ENCODE measurements at places on chromosomes 11 and 22.

DNA sequence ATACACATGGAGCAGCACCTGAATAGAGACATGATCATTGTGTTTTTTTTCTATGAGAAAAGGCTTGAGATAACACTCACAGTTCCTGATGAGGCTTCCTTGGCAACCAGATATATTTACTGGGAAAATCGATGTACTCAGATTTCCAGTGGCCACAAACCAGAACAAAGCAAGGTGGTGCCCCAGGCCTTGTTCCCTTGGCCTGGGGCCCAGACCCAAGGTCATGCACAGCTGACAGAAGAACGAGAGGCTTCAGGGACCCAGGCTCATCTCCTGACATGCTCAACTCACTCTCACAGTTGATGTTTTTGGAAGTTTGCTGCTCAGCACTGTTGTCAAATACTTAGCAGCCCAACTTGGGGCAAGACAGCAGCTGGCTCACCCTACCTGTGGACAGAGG is 281.8 kb downstream of the NTM start:
- DNase-seq: no peak

- DNase-seq: no peak
Measured at GRCh38 chr22:48102581-48102980, 1340.1 kb downstream of the TBC1D22A start.

GRCh38 chr11:48163360-48164100 is 53.1 kb upstream of the OR4B1 start:
- no peak for DNase-seq

DNA sequence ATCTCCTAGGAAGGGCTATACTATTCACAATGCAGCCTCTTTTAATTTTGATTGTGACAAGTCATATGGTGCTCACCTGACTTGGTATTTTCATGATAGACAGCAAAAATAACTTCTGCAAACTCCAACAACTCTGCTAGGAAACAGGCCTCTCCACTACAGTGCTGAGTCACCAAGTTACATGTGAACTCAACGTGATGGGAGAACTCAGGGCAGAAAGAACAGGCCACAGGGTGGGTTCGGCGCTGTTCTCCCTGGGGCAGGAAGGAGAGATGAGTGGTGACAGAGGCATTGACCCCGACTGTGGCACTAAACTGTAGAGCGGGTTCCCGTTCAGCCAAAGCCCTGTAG is 76.6 kb upstream of the UCP3 start:
- DNase-seq: no peak

GRCh38 chr11:93524173-93524536 is 19.0 kb downstream of the SMCO4 start:
- no peak for DNase-seq

GRCh38 chr11:109133159-109133558 is 288.8 kb upstream of the C11orf87 start:
- no peak for DNase-seq

DNA sequence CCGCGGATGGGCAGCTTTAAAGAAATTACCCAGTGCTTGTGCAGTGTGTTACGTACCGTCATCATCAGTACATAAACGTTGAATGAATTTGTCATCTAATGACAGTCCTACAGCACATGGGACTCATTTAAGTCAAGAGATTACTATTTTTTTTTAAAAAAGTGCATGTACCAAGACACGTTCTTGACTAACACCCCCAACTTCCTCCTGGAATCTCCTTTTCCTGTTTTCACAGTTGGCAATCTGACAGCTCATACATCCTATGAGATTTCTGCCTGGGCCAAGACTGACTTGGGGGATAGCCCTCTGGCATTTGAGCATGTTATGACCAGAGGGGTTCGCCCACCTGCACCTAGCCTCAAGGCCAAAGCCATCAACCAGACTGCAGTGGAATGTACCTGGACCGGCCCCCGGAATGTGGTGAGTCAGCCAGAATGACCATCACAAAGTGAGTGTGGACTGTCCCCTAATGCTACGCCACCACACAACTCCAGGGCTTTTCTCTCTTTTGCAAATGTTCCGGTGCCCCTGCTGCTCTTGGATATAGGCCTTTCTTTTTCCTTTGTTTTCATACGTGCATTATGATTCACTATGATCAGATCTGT is 162.0 kb upstream of the SORL1-AS1 start:
- DNase-seq: no peak

GRCh38 chr22:41688365-41689211 is at the start of gene SNU13:
Gene SNU13, minus strand, starts transcription at chr22:41688867. Its CDS starts 71 bp downstream, at chr22:41688796.
- DNase-seq: peak; percentile 91

GRCh38 chr11:123161376-123162030 is 33.5 kb downstream of the CLMP start:
- no peak for DNase-seq

DNA sequence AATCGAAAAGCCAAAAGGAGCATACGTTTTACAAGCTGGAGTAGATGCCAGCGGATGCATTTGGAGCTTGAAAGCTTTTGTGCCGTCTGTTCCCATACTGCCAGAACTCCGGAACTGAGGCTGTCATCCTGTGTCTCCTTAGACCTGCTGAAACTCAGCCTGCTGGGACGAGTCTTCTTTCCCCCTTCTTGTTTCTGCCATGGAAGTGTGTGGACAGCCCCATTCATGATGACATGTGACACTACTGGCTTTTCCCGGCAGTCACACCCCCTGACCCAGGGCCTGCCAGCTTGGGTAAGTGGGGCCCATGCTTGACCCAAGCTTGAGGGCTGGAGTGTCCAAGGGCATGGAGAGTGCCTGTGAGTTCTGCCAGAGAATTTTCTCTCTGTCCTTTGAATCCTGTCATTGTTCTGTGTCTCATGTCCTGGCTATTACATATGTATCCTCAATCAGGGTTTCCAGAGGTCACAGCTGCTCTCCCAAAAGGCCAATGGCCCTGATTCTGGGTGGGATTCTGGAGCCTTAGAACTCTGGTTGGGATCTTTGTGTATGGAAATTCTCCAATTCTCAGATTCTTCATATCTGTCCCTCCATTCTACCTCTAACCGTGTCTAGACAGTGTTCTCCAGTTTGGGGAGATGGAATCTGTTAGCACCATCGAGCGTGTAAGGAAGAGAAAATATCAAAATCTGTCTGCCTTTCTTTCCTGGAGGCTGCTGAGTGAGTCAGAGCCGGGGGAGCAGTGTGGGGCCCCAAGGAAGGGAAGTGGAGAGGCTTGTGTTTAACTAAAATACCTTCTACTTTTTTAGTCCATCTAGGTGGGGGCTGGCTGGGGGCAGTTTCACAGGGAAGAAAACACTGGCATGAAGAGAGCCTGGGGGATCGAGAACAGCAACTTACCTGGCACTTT is 73.2 kb downstream of the KIAA1671 start:
- DNase-seq: no peak

DNA sequence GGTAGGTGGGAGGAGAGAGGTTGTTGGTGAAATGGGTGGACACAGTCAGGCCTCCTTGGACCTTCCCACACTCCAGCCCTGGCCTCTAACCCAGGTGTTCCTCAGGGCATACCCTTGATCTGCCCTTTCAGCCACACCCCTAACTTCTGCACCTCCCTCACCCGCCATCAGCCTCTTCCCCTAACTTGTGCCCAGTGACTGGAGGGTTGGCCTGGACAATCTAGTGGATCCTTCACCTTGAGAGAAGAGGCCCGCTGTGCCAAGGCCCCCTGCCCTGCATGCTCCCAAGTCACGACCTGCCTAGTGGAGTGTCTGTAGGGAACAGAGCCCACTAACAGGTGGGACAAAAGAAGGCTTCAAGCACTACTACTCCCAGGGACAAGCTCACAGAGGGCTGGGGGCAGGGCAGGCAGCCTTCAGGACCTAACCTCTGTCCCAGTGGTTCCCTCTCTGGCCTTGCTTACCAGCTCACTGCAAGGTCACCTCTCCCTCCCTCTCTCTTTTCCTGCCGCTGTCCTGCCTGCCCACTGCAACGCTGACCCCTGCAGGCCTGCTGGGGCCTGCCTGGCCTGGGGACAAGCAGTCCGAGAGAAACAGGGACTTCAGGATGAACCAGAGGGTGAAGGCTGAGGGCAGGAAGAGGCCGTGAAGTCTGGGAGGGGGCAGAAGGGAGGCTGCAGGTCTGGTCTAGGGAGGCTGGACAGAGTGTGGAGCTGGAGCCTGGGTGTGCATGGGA is 3.3 kb downstream of the SYT7 start:
- DNase-seq: no peak

- no peak for DNase-seq
Measured at GRCh38 chr11:624705-625635, at the start of gene CDHR5. Gene CDHR5, minus strand, starts transcription at chr11:624955. Its CDS starts 53 bp downstream, at chr11:624902.

DNA sequence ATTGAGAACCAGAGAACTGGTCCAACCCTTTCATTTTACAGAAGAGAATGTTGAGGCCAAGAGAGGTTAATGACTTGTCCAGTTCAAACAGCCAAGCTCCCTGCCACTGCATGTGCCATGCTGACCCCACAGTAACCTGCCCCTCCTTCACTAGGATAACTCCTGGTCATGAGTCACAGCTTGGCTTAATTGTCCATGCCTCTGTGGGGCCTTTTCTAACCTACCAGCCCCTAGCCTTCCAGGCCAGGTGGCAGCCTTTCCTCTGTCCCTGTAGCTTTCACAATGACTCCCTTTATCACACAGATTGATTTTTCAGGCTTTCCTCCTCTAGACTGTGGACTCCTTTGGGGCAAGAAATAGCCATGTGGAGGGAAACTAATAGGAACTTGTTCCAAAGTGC is 97.2 kb downstream of the PIWIL4 start:
- no peak for DNase-seq

DNA sequence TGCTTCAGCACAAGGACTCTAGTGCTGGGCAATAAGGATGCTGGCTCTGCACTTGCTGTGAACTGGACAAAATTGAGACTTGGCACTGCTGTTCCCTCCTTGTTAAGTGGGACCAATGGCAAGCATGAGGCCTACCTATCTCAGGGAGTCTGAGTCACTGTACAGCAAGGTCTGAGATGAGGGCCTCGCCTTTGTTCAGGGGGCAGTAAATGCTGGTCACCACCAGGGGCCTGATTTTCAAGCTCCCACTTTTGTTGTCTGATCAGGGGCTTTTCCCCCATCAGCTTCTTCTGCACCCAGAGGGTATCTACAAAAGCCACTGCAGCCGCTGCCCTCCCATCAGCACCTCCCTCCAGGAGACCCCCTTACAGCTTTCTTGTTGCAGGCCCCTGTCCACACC is 22.8 kb downstream of the DHCR7 start:
- DNase-seq: no peak

DNA sequence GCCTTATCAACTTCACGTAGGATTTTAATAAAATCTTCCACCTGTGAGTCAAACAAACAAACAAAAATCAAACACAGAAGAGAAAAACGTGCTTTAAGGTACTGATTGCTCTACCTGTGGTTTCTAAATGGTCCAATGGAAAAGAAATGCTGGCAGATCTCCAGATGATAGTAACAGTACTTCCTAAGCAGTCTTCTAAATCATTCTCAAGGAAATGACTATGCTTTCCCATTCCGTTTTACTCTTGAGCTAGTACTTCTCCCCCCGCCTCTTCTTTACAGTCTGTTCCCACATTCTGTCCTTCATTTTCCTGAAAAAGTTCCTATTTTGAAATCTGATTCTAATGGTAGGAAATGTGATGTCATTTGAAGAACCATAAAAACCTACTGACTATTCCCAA is 25.4 kb downstream of the SAAL1 start:
- DNase-seq: no peak

- DNase-seq: no peak
Measured at GRCh38 chr11:131037873-131038272, 121.6 kb upstream of the SNX19 start.

DNA sequence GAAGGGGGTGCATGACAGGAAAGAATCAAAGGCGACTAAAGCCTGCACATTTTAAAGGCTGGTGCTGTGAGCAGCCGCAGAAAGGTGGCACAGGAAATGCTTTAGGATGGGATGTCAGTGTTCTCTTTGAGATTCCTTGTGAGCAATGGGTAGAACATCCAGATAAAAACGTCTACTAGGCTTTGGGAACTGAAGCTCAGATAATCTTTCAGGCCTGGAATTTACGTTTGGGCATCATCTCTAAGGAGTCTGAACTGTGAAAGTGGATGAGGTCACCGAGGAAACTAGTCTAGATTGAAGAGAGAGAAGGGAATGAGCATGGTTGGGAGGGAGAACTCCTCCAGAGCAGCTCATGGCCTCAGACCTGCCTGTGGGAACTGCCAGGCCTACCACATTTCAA is 65.7 kb downstream of the FLI1 start:
- no peak for DNase-seq

DNA sequence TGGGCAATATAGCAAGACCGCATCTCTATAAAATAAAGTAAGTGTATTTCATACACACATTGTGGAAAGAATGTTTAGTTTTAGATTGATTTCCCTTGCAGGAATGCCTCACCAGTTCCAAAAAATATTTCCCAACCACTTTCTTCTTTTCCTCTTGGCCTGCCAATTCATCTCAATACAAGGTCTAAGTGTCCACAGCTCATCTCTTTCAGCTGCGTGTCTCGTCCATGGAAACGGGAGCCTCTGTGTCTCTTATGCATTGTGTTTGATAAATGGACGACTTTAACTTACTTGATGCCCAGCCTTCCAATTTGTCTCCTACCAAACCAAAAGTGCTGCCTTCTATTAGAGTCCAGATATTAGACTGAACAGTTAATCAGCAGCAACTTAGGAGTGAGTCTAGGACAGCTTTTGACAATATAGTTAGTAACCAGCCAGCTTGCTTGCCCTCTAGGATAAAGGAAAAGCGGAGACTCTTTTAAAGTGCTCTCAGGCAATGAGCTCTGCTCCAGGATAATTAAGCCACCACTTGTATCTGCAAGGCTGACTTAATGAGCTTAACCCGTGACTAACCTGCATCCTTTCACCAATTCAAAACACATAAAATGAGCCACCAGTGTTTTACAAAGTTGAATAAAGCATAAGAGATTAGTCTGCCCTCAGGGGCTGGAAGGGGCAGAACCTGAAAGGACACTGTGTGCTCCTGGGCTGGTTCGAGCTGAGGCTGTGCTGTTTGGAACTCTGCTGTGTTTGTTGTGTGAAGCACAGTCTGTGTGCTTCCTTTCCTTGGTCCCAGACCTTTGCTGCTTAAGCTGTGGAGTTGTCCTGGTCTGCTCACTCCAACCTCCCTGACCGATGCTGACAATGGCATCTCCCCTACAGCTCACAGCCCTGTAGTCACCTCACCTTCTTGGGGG is 27.5 kb downstream of the FBXO7 start:
- no peak for DNase-seq

DNA sequence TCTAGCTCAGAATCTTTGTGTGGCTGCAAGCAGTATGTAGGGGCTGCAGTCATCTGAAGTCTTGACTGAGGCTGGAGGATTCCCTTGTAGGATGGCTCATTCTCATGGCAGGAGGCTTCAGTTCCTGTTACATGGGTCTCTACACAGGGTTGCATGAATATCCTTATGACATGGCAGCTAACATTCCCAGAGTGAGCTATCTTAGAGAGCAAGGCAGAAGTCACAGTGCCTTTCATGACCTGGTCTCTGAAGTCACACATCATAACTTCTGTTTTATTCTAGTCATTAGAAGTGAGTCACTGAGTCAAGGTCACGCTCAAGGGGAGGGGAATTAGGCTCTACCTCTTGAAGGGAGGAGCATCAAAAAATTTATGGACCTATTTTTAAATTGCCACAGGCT is 10.3 kb upstream of the SPON1 start:
- no peak for DNase-seq

GRCh38 chr11:35629914-35630313 is 11.7 kb downstream of the FJX1 start:
- DNase-seq: no peak

- no peak for DNase-seq
Measured at GRCh38 chr11:120304526-120304925, 20.6 kb upstream of the TLCD5 start.

Data from posterior cingulate gyrus (tissue), 11 donors.